CD8-positive, alpha-beta T cell (primary cell): ENCODE measurements at places on chromosomes 5 and 9.

GRCh38 chr5:178081571-178082243, 31.6 kb upstream of the N4BP3 start:
- no peak for DNase-seq

DNA sequence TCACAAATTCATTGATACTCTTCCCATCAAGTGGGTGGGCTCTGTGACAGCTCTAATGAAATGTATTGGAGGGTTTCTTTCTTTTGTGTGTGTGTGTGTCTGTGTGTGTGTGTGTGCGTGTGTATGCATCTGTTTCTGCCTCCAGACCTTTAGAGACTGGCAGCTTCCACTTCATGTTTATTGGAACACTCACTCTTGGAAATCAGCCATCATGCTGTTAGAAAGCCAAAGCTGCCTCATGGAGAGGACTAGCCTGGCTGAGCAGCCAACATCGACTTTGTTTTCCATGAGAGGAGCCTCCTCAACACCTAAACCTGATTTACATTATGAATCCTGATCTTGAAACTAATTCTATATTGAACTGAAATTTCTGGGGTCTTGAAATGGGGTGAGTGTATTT, 128.5 kb upstream of the FAM174A start:
- DNase-seq: no peak

- DNase-seq: no peak
These were observed 111.2 kb upstream of the IER5L start for GRCh38 chr9:129289131-129289731.

DNA sequence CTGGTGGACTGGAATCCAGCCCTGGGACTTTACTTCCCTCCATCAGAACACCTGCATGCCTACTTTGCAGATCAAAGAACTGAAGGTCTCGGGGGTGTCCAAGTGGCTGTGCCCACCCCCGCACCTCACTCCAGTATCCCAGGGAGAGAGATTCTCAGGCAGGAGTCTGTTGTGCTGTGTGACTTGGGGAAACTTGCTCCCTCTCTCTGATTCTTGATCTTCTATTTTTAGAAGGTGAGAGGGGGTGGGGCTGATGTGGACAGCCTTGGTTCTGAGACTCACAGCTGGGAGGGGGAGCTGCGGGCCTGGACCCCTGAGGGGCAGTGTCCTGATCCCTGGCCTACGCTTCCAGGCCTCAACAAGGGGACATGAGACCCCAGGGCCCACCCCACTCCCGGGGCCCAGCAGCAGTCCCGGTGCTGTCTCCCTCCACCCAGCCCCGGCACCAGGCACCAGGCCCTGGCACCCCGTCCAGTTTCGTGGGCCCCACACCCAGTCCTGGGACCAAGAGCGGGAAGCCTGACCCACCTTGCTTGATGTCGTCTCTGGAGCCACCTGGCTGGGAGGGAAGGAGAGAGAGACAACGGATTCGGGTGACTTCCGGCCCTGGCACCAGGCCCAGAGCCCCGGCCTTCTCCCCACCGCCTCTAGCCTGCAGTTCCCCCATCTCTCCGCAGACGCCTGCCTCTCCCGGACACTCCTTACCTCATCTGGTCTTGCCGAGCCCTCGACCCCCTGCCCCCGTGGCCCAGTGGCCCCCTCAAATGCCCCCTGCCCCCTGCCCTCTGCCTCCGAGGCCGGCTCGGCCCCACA, 74.0 kb upstream of the SPTLC1 start:
- DNase-seq: no peak

DNA sequence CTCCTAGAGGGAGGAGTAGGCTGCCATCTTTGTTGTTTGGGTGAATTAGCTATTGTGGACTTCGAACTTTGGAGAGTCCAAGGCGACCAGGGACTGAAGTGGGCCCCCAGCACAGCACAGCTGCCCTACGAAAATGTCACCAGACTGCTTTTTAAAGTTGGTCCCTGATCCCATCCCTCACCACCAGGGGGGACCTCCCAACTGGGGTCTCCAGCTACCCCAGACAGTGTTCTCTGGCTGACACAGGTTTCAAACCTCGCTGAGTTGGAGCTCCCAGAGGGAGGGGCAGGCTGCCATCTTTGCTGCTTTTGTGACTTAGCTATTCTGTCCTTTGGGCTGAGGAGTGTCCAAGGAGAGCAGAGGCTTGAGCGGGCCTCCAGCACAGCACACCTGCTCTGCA, 45.7 kb upstream of the ADRB2 start:
- peak; percentile 8 for DNase-seq

- no peak for DNase-seq
These were observed 161.8 kb upstream of the CLINT1 start for GRCh38 chr5:158020555-158021418.

DNA sequence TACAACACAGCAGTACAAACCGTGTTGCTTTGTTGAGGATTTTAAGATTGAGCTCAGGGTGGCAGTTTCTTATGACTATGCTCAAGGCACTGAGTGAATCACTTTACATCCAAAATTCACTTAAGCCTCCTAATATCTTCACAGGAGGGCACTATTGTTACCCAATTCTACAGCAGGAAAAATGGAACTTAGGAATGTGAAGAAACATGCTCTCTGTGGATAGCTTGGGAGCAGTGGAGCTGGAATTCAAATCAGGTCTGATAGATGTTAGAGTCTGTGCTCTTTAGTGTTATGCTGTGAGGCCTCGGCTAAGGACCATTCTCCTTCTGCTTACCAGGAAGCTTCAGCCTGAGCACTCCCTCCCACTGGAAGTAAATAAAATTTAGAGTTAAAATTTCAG, 18.7 kb upstream of the HMHB1 start:
- DNase-seq: no peak
